ENCODE measurements at places on chromosomes 16 and 17.

- no peak for DNase-seq
Observed at GRCh38 chr17:64176556-64176955, 46.6 kb upstream of the ERN1 start.

GRCh38 chr16:89511374-89511773 is 3.2 kb downstream of the SPG7 start:
- DNase-seq: no peak

GRCh38 chr17:73061161-73061560 is 31.3 kb downstream of the SLC39A11 start:
- no peak for DNase-seq

- no peak for DNase-seq
Observed at GRCh38 chr17:61467416-61468262, 15.4 kb downstream of the TBX4 start.

DNA sequence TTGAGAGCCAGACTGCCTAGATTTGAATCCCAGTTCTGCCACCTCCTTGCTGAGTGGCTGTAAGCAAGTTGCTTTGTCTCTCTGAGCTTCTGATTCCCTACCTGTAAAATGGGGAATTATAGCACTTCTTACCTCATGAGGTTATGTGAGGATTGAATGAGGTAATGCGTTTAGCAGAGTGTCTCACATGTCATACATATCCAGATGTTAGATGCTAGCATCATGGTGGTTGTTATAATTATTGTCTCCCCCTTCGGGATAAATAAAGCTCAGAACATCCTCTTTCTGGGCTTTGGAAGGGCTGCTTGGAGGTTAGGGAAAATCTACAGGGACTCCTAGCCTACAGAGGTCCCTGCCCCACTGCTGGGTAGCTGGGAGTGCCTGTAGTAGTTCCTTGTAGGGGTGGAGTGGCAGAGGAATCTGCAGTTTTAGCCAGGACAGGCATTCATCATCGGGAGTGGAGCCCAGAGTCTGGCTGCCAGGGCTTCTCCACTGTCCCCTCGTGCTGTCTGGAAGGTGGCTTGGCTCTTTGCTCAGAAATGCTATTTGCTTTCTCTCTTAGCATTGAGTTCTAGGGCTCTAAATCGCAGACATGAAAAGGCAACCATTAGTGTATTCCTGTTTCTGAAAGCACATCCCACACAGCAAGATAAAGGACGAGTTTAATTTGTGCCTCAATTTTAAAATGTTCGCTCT is 137.9 kb upstream of the CACNG3 start:
- DNase-seq: no peak

GRCh38 chr17:15413101-15413771 is 54.2 kb downstream of the CDRT4 start:
- DNase-seq: no peak

DNA sequence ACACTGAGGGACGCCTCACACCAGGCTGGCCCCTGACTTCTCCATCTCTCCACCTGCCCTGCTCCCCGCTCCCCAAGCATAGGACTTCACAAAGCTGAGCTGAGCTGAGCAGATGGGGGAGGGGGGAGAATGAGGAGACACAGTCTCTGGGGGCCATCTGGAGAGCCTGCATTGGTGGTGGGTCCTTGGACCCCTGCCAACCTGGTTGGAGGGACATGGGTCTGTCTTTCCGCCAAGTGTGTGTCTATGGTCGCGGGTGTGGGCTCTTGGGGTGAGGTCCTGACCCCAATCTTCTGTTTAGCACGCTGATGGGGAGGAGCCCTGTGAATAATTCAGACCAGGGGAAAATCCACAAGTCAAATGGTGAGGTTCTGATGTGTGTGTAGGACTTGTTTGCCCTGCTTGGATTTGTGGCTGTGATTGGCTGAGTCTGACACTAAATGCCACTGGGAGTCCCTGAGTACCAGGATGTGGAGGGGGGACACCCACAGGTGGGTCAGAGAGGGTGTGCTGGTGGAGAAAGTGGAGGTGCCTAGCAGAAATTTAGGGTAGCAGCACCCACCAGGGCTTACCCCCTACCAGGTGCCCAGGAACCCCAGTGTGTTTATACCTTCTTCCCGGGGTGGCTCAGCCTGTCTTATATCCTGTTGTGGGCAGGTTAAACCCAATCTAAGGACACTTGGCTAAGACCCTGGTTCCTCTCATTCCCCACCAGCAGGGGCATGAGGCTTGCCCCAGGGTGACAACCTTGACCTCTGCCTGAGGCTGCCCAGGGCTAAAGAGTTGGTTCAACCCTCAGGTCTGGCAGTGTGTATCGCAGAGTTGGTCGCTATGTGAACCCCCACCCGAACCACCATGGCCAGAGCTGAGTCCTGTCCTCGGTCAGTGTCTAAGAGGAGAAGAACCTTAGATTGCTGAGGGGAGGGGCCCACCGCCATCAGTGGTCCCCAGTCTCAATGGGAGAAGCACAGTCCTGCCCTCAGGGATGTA is 2.1 kb downstream of the FMNL1 start:
- DNase-seq: no peak

DNA sequence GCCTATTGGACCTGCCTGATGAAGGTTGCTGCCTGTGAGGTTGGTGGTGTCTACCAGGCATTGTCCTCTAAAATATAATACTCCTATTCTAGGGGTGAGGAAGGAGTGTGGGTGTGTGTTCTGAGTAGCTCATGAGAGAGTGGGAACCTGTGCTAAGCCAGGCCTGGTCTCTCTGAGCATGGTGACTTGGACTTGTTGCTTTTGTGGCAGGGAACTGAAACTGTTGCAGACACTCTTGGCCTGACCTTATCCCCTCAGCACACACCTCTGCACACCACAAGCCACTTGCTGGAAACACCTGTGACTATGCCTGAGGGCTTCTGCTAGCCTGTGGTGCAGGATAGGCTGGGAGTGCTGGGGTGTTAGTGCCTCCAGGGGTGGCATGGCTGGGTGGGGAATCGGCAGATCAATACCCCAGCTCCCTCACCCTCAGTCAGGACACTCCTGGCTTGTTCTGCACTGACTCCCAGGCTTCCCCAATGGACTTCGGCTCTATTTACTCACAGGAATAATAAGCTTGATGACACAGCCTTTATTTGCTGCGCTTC is 29.9 kb downstream of the PLCG2 start:
- no peak for DNase-seq

DNA sequence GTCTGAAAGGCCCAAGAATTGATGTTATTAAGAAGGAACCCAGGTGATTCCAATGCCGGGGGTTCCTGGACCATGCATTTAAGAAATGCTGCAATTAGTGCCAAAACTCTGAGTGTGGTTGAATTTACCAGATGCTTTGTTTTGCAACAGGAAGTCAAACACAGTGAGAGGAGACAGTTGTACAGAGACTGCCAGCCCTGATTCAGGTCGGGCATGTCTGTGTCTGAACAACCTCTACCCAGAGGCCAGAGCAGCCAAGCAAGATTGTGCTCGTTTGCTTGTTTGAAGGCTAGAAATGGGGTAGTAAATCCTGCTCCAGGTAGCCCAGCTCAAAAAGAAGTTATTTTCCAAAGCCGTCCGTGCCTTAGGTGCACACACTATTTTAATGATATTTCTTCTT is 412.4 kb upstream of the ERCC4 start:
- DNase-seq: no peak

DNA sequence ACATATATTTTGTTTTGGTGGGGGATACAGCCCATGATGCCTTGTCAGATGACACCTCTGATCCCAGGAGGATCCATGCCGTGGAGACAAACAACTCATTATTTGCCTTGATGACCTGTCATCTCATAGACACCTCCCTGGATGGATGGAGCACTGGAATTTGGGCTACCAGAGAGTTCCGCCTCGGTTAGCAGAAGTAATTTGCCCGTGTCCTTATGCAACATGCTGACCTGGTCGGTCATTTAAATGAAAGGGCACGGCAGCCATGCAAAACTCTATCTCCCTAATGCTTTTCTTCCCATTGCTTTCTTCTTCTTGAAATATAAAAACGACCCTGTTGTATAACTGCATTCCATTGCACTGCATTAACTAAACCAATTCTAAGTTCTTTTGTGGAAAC is 145.3 kb downstream of the GRIN2A start:
- no peak for DNase-seq

- DNase-seq: no peak
Observed at GRCh38 chr16:27458258-27458657, 56.3 kb downstream of the IL21R start.

All from left forelimb (tissue), 1 donor.